Stimulated activated CD8-positive, alpha-beta memory T cell treated with anti-CD3 and anti-CD28 coated beads, Interleukin-2, amount 100 ng/mL, for 1 hour (primary cell): ENCODE measurements at places on chromosomes 7 and 10.

GRCh38 chr7:116354171-116354545 is 143.8 kb downstream of the TES start:
- DNase-seq = no peak

GRCh38 chr7:55072251-55072650 is 53.4 kb downstream of the EGFR start:
- no peak for DNase-seq

DNA sequence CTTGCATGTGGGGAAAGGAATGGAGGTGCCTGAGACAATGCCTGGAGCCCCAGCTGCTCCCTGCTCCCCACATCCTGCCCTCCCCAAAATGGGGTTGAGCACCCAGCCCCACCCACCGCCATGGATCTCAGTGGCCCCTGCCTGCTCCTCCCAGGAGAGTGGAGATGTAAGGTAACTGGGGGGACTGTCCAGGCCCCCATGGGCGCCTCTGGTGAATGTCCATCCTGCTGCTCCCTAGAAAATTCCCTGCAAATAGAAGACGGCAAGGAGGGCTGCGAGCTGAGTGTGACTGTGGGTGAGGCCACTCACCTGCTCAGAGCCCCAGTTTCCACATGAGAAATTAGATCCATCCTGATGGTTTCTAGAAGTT is 101.6 kb downstream of the RAMP3 start:
- no peak for DNase-seq

GRCh38 chr7:41002741-41003610 is 699.9 kb downstream of the INHBA start:
- no peak for DNase-seq

- DNase-seq = no peak
These were observed 46.6 kb downstream of the LRRN3 start for GRCh38 chr7:111137296-111138192.

- no peak for DNase-seq
These were observed 135.0 kb downstream of the RTKN2 start for GRCh38 chr10:62133618-62134017.

DNA sequence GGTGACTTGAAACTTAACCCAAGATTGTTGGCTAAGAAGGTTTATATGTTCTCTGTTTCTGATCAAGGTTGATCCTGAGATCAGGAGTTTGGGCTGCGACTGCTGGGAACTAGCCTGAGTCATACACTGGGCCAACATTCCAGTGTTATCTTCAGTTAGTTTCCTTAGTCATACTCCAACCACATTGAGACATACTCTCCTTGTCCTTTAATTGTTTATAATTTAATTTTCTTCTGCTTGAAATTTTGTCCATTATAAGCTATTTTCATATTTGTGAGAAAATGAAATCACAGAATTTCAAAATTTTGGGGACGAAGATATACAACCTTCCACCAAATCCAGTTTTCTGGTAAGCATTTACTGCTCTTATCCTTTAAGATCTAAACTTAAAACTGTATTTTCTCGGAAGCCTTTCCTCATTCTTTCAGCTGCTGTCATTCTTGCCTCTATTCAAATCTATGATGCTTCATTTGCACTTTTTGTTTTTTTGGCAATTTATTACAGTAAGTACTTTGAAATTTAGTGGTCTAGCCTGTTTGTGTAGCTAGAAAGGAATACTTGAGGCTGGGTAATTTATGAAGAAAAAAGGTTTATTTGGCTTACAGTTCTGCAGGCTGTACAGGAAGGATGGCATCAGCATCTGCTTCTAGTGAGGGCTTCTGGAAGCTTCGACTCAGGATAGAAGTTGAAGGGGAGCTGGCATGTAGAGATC is 63.4 kb upstream of the POT1 start:
- no peak for DNase-seq

GRCh38 chr10:124231168-124232155 is 138.1 kb upstream of the CHST15 start:
- DNase-seq = no peak

- DNase-seq = no peak
These were observed 14.8 kb downstream of the NRCAM start for GRCh38 chr7:108441392-108441955.

DNA sequence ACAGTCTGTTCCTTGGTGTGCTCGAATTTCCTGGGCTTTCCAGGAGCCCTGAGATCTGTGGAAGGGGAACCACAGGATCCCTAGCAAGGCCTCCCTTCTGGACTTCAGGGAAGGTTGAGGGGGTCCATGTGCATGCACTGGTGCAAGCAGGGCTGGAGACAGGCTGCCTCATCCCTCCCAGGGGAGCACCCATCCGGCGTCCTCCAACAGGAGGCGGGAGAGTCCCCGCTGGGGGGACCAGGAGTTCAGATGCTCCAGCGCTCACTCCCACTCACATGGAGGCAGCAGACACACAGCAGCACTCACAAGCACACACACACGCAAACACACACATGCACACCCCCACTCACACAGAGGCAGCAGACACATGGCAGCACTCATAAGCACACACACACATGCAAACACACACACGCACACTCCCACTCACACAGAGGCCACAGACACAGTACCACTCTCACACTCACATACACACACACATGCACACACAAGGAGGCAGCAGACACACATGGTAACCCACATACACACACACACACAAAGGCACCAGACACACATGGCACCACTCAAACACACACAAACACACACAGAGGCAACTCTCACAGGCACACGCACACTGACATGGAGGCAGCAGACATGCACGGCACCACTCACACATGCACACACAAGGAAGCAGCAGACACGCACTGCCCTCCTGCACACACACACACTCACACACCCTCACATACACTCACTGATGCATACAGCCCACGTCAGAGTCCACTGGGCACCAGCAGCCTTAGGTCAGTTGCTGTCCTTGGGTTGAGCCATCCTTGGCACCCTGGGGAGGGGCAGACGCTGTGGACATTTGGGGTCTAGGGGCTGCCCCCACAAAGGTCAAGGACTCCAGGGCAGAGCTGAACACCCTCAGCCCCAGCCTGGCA is 247.0 kb upstream of the PPP2R2D start:
- no peak for DNase-seq

- DNase-seq = no peak
These were observed 434.5 kb upstream of the KCND2 start for GRCh38 chr7:119838444-119838843.

DNA sequence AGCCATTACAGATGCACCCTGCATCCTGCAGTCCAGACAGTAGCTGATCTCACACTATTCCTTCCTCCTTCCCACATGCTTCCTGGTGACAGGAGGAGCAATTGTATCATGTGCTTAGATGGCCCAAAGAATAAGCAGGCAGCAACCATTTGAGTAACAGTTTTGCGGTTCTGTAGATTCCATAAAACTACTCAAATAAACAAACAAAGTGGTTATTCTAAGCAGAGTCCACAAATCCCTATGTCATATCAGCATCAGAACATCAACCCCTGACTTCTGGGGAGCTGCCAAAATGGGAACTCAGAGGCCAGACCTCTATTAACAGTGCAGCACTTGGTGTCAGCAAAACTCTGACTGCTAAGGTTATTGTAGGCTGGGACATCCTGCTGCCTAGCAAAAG is 226.0 kb downstream of the SORCS1 start:
- DNase-seq = no peak

- DNase-seq = no peak
These were observed 524.0 kb upstream of the KCND2 start for GRCh38 chr7:119748991-119749390.

GRCh38 chr10:114372179-114372578 is 32.1 kb downstream of the AFAP1L2 start:
- no peak for DNase-seq

- no peak for DNase-seq
These were observed 1221.5 kb upstream of the SORCS1 start for GRCh38 chr10:108385963-108386362.

GRCh38 chr7:147516391-147516790 is 1074.2 kb upstream of the C7orf33 start:
- DNase-seq = no peak

- DNase-seq = no peak
These were observed 166.7 kb downstream of the SEPTIN7 start for GRCh38 chr7:35967366-35968139.

DNA sequence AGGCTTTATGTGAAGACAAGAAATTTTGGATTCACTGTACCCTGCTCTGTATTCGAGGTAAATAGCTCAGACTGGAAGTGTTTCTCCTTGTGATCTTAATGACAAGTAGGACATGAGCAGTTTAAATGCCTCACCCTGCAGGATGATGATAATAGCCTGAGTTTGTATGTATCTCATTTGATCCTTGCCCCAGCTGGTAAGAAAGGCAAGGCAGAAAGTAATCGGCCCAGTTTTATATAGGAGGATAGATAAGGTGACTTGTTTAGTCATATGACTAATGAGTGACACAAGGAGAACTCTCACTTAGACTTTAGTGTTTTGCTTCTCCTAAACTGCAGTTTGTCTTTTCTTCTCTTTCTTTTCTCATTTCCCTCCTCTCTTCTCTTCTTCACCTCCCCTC is 372.6 kb downstream of the PHF14 start:
- DNase-seq = no peak

DNA sequence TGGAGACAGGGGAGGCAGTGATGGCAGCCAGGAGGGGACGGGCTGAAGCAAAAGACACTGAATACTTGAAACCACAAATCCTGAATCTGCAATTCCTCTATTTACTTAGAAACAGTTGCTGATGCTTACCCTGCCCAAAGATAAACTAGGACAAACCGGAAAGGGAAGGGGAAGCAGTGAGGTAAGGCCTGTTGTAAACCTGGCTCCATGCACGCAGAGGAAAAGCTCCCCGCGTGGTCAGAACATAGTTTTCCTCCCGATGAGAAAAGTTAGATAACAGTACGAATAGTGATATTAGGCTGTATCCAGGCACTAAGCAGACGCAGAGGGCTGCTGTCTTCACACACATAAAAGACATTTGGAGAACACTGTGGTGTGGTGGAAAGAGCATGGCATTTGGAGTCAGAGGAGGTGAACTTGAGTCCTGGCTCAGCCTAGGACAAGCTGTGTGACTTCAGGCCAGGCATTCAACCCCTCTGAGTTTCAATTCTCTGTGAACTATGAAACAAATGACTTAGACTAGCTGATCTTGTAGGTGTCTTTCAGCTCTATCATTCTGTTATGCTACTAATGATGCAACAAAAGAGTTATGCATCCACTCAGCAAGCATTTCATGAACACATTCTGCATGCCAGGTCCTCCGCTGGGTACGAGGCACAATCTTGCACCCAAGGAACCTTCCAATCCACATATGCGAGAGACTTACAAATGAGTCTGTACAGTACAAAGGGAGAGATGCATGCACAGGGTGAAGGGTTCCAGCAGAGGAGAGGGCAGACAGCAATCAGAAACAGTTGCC is 80.9 kb downstream of the SORBS1 start:
- DNase-seq = no peak

- DNase-seq = no peak
These were observed 8.7 kb downstream of the CPXM2 start for GRCh38 chr10:123882681-123883445.

DNA sequence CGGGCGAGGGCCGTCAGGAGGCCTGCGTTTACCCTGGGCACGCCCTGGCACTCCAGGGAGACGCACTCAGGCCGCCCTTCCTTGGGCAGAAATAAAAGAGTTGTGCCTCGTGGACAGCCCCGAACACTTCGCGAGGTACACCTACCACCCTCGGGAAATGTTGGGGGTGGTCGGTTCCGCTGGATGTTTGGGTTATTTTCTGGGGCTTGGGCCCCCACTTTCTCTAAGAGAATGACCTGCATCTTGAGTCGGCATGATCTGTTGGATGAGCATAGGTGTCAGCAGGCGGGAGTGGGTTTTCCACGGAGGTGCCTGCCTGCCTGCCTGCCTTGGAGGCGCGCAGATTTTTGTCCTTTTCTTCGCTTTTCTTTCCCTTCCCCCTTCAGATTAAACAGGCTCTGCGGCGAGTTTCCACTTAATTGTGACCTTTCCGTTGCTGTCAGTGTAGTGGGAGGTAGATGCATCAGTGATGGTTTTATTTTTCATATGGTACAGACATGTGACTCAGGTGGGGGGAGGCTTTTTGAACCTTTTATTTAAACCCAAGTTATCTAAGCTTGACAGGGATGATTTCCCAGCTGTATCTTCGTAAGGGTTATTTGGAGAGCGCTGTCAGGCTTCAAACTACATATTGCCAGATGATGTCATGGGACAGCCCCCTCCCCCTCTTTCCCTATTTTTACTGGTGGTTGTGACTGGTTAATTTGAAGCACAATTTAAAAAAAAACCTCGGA is 661 bp downstream of the HECTD2 start:
- no peak for DNase-seq

- DNase-seq = no peak
These were observed 107.2 kb upstream of the FAM180A start for GRCh38 chr7:135855846-135856245.

DNA sequence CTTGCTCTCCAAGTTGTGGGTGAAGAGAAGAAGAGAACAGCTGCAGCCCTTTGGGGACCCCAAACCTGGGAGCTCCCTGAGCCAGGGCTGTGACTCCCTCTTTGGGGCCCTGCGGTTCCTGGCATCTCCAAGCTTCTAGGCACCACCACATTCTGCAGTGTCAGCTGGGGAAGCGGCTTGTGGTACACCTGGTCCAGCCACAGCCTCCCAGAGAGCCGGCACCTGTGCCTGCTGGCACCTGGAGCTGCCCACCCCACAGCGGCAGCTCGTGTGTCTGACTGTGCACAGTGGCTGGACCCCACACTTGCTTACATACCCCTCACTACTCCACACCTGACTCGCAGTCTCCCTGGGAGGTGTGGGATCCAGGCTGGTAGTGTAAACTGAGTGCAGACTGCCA is 23.5 kb downstream of the FAM241B start:
- no peak for DNase-seq

- DNase-seq = peak; percentile 28
These were observed at the start of gene DENND11 for GRCh38 chr7:141702047-141702567. Gene DENND11, minus strand, starts transcription at chr7:141702166. Its CDS starts 13 bp downstream, at chr7:141702153.

- no peak for DNase-seq
These were observed 2.3 kb downstream of the GLRX3 start for GRCh38 chr10:130138479-130138866.

GRCh38 chr7:115024276-115024675 is 102.4 kb downstream of the MDFIC start:
- DNase-seq = no peak

- no peak for DNase-seq
These were observed 80.3 kb downstream of the WDR11 start for GRCh38 chr10:120931423-120931822.

DNA sequence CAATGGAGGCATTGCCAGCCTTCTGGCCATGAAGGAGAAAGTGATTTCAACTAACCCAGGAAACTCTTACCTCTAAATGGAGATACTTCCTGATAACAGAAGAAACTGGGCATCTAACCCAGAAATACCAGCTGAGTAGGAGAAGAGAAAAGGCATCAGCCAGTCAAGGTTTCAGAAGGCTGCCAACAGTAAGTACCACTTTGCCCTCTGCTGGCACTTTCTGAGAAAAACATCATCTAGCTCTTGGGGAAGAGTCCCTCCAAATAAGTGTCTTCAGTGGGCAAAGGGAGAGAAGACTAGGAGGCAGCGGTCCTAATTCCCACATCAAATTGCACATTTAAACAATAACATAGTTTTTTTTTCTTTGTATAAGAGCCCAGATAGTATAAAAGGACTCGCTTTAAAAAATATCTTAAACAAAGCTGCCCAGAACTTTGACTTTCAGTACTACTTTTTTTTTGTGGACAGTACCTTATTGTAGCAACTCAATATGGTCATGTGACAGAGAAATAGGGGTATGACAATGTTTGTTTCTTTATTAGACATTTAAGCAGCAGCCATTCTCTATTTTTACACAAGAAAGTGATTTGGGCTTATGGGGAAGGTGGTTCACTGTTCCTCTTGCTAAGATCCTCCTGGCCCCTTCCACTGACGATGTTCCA is 157.3 kb downstream of the CTTNBP2 start:
- no peak for DNase-seq
